ENCODE measurements at places on chromosomes 7 and 10.

DNA sequence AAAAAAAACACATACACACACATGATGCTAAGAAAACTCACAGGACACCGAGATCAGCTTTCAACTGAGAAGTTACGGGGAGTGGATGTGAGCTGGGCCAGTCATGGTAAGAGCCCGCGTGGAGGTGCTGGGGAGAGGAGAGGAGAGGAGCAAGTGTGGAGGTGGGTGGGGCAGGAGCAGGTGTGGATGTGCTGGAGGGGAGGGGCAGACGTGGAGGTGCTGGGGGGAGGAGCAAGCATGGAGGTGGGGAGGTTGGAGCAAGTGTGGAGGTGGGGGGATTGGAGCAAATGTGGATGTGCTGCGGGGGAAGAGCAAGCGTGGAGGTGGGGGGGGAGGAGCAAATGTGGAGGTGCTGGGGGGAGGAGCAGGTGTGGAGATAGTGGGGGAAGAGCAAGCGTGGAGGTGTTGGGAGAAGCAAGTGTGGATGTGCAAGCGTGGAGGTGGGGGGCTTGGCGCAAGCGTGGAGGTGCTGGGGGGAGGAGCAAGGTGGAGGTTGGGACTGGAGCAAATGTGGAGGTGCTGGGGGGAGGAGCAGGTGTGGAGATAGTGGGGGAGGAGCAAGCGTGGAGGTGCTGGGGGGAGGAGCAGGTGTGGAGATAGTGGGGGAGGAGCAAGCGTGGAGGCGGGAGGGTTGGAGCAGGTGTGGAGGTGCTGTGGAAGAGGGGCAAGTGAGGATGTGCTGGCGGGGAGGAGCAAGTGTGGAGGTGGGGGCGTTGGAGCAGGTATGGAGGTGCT is 24.5 kb upstream of the NCAPG2 start:
- DNase-seq: no peak

DNA sequence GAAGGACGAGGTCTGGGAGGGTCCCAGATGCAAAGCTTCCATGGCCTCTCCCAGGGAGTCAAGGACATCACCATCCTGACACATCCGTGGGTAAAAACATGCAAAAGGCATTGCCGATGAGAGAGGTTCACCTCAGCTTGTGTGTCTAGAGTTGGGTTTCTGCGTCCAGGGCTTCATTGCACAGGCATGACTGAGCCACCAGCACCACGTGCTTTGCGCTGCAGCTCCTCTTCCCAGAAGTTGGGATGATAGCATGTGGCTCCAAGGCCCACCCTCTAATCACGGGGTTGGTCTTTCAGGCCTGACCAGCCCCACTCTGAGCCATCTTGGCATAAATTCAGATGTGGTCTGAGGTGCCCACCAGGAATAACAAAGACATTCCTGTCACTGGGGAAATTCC is 7.1 kb upstream of the RASGEF1A start:
- DNase-seq: no peak

DNA sequence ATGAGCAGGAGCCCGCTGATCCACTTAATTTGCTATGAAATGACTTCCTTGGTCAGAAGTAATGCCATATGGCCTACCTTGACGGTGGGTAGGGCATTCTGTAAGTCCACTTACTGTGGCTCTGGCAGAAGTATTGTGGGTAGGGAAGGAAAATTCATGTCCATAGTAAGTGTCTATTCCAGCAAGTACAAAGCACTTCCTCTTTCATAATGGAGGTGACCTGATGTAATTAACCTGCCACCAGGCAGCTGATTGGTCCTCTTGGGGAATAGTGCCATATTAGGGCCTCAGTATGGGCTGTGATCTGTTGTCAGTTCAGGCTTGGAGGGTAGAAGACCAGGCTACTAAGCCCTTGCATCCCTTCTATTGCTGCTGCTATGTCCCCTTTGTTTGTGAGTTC is 103.9 kb downstream of the SLC37A3 start:
- no peak for DNase-seq

- no peak for DNase-seq
Observed at GRCh38 chr10:58820861-58821751, 308.4 kb downstream of the BICC1 start.

DNA sequence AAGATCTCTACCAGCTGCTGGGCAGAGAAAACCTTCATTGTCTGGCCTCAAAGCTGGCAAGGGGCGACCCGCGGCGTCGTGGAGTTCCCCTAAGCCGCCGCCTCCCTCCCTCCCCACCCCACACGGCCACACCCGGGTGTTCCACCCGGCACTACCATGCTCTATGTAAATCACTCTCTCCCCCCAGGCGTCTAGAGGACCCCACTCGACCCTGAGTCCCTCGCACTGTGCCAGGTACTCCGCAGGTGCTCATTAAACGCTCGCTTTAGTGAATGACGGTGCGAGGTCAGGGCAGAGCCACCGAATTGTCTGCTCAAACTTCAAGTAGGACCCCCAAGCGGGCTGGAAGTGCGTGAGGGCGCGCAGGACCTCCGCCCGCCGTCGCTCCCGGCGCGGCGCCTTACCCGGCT is 628 bp downstream of the PARP12 start:
- DNase-seq: peak; percentile 45

- DNase-seq: no peak
Observed at GRCh38 chr10:92830478-92831389, 17.6 kb upstream of the EXOC6 start.

DNA sequence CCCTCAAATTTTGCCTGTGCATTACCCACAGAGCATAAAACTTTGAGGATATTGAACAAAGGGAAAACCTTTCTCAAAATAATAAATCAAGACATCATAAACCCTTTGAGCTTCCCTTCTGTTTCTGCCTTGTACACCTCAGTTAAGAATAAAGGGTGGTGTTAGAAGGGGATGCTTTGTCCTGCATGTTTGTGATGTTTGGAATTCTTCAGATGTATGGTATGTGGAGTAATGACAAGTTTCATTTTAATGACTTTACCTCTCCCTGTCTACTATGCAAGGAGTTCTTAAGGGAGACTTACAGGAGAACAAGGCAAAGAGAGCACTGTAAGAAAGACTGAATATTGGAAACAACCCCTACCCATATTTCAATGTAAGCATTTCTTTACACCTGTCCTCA is 99.2 kb downstream of the HECW1 start:
- DNase-seq: no peak

DNA sequence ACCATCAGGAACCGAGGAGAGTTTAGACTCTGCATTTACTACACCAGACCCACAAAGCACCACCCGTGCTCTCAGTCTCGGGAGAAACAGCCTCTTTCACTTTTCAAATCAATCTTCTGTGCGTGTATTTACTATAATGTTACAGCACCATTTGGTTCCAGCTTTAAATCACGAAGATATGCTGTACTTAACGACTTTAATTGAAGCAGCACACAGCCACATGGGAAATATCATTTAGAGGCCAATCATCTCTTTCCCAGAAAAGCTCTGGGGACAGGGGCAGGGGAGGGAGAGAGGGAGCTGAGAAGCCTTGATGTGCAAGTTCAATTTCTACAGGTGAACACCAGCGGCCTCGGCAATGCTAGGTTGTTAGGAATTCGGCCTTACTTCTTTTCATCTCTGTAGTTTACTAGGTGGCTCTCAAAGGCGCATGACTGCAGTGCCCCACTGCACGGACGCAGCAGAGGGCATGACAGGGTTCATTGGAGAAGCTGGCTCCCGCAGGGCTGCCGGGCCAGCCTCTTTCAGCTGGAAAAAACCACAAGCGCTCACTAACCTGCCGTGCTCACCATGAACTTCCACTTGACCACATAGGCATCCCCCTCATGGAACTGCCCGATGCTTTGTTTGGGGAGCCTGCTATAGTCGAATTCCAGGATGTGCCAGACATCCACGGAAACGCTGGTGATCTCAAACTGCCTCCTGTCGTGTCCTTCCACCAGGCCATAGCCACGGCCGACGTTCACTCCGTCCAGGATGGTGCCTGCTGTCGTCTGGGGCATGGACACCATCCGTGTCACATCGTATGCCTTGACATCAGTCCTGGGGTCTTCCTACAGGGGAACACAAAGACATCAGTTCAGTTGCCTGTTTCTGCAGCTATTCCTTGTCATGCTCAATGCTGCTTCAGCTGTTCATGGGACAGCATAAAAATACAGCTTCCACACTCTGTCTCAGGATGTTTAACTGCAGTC is 154.5 kb downstream of the SVIL start:
- no peak for DNase-seq

DNA sequence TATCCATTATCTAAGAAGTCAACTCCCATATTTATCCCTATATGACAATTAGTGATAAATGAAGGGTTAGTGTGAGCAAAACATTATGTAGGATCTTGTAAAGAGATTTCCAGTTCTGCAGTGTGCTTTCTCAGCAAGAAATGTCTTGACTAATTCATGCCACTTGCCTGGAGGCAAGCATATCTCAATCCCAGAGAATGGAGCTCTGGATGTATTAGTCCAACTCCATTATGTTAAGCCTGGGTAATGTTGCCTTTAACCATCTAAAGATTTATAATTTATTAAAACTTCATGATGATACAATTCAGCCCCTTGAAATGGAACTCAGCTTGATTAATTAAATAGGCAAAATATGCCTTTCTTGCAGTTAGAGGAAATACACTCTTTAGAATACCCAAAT is 1079.9 kb upstream of the LRRTM3 start:
- DNase-seq: no peak

DNA sequence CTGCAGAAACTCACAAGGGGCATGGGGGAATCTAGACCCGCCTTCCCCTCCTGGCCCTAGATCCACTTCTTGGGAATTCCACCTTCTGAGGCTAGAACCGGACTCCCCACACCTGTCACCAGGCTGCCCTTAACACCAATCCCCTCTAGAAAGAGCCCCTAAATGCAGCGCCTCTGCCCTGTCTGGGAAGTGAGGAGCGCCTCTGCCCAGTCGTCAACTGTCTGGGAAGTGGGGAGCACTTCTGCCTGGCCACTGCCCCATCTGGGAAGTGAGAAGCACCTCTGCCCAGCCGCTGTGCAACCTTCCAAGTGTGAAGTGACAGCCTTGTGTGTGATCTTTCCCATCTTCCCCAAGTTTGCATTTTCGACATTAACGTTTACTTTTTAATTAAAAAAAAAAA is 8.8 kb downstream of the RCC1L start:
- DNase-seq: no peak

DNA sequence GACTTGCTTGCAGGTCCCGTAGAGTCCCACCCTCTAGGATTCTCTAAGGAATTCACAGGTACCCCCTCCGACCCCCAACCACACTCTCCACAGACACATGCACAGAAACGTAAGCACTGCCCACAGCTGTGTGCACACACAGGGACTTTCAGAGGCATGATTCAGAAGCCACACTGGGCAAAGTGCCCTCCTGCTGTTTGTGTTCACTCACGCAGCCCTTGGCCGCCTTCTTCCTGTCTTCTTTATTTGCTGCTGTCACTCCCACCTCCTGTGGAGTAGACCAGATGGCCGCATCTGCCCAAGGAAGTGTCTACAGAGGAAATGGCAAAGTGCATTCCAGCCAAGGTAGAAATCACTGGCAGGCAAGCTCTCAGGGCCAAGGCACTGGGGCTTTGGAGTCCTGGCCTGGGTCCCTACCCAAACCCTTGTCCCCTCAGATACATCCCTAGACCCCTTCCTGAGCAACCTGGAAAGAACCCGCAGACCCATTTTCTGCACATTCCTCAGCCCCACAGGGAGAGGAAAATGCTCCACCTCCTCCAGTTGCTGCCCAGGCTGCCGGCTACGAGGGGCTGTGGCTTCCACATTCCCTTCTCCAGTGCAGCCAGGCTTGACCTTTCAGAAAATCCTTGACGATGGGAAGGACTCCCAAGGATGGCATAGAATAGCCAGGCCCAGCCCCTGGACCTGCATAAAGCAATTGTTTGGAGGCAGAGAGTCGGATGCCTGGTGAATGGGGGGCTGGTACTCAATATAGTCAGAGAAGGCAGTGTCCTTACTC is 21.6 kb upstream of the GIMAP8 start:
- no peak for DNase-seq

GRCh38 chr10:43824934-43825333 is 176.3 kb upstream of the ZNF32 start:
- no peak for DNase-seq

- no peak for DNase-seq
Observed at GRCh38 chr10:35387768-35388167, 51.5 kb downstream of the CCNY start.

DNA sequence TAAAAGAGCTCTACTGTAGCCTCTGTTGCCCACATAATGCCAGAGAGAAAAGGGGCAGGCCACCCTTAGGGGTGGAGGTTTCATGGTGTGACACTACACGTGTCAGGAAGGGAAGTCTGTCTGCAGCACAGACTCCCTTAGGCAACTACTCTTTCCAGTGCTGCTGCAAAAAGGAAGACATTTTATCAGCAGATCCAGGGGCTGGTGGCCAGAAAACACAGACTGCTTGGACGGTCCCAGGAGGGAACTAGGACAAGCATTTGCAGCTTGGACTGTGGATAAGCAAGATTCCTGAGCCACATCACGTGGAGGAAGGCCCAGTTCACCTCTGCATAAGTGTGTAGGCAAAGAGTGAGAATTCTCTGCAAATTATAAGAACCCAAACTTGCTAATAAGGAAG is 220.8 kb downstream of the FANK1 start:
- no peak for DNase-seq
